ENCODE measurements at places on chromosomes 3 and 15.

DNA sequence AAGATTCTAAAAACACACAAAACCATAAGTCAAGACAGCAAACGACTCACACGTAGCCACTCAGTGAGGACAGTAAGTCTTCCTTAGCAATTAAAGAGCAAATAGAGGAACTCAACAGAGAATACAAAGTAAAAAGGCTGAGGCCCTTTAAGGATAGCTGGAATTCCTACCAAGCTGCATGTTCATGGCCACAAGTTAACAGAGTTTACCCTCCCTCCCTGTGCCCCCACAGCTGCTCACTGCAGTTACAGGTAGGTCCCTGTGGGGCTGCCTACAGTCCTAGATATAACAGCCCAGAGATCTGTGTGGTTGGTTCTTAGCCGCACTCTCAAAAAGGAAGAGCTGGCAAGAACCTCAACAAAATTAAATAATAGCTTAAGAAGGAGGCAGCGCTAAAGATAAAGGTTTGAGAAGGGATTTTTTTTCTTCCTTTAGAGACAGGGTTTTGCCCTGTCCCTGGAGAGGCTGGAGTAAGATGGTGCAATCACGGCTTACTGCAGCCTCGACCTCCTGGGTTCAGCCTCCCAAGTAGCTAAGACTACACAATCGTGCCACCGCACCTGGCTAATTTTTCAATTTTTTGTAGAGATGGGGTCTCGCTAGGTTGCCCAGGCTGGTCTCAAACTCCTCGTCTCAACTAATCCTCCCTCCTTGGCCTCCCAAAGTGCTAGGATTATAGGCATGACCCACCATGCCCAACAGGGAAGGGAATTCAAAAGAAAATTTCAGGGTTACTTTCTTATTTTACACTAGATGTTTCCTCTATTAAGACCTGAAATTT lies 19.3 kb downstream of the SFMBT1 start:
- no peak for DNase-seq

GRCh38 chr3:173945806-173946205 lies 548.3 kb downstream of the NLGN1 start:
- DNase-seq: no peak

- DNase-seq: no peak
Measured at GRCh38 chr3:72133329-72134011, 348.5 kb upstream of the PROK2 start.

GRCh38 chr15:84798436-84798946 lies 18.7 kb upstream of the ALPK3 start:
- DNase-seq: no peak

- DNase-seq: no peak
Measured at GRCh38 chr3:71273453-71273852, 310.1 kb downstream of the FOXP1 start.

GRCh38 chr15:29740692-29741311 lies 81.5 kb downstream of the TJP1 start:
- DNase-seq: no peak

GRCh38 chr3:32395496-32395895 lies 3.8 kb downstream of the CMTM7 start:
- no peak for DNase-seq

GRCh38 chr15:66565741-66566144 lies at the start of gene LCTL:
TSS of gene LCTL (minus strand) at chr15:66565998. CDS start at chr15:66565365, 633 bp downstream.
- DNase-seq: no peak

Data from endothelial cell of umbilical vein (primary cell).